ENCODE measurements at places on chromosomes 5 and 9. TPM values are rescaled to one million over a fixed set of nuclear protein-coding genes. Genes with fewer than 3 reads are reported as not detected.

GRCh38 chr5:53785924-53786323 is 225.5 kb downstream of the NDUFS4 start:
- no peak for DNase-seq

DNA sequence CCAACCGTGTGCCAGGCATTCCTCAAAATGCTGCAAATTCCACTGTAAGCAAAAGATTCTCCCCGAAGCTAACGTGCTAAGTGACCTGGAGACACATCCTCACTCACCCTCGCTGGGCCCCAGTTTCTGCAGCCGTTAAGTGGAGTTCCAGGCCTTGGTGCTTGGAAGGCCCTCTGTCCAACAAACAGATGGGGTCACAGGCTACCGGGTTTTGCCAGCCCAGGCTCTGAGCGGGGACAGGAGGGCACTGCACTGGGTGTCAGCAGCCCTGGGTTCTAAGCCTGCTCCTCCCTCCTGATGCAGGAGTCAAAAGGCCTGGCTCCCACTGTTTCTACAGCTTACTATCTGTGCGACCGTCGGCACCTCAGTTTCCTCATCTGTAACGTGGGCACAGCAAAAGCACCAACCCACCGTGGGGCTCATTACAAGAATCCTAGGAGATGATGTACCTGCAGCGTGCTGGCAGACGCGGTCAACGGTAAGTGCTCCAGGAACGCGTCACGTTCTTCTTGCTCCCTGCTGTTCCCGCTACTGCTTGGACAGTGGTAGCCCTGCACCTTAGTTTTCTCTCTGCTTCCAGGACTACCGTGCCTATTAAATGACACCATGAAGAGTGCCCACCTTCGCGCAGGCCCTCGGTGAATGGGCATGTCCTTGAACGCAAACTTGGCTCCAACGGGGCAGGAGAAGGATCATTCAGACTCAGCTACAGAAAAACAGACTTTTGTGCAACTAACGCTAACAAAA is 84.8 kb downstream of the ADAMTS2 start:
- no peak for DNase-seq

GRCh38 chr5:69334793-69335268 is 2.2 kb upstream of the CCDC125 start:
- peak; percentile 65 for DNase-seq

- no peak for DNase-seq
Observed at GRCh38 chr5:133245191-133246052, 193.6 kb downstream of the HSPA4 start.

DNA sequence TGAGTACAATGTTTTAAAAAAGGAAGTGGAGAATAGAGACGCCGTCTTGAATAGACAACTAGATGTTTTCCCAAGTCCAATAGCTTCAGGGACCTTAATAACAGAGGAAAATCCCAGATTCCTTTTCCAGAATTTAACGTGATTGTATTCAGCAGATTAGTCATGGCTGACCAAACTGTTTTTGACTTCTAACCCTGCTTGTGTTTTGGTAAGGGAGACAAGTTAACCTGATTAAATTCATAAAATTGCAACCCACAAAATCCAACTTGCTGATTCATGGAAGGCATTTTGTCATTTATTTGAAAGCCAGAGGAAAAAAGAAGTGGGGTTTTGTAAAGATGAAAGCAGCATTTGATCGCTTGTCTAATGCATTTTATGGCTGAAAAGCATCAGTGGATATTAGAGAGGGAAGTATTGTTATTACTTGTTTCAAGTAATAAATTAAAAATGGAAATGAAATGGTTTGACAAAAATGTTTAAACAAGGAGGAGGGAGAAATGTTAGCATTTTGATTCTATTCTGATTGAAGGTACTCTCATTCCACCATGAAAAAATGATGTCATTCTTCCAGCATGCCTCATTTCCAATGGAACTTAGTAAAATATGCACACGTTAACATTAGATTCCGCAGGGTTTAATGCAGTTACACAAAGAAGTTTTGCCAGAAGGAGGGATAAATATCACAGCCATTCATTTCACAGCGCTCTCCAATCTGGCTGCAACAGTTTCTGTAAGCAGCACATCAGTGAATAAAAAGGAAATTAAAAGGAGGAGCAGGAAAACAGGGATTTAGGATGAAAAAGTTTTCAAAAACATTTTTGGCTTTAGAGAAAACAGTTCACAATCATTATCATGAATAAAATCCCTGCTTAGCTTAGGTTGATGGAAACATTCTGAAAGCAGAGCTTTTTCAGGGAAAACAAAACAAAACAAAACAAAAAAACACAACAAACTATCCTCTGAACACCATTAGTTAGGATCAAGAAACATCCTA is 314.7 kb downstream of the PRR16 start:
- DNase-seq, result no peak

DNA sequence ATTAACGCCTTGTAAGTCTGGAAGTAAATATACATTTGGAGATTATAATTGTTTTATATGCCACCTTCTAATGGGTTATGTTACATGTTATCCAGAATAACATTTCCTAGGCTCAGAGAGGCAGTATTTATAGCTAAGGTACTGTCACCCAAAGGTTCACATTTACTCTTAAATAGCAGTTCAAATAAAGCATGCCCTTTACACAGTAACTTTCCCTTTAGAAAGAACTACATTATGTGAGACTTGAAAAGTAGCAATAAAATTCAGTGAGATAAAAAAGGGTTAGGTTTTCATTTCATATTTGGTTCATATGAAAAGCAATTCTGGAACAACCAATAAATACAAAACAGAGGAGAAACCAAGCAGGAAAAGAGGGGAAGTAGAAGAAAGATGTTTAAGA is 35.1 kb downstream of the SKIC3 start:
- DNase-seq, result no peak

DNA sequence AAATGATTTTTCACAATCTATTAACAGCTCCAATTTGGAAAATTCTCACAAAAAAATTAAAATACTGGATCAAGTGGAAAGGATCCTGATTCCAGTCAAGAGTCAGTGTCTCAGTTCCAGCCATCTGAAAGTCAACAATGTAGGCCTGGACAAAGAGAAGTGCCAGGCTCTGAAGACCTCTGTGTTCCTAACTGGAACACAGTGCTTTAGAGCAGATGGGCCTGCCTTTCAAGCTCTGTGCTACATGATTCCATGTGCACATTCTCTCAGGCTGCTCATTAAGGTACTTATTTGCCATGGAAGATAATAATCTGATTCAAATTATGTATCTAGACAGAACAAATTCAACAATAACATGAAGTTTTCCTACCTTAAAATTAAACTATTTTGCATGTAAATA is 30.2 kb upstream of the ALDH1A1 start:
- no peak for DNase-seq

- DNase-seq, result peak; percentile 25
Observed at GRCh38 chr5:57416278-57416994, 66.2 kb downstream of the ACTBL2 start.

GRCh38 chr5:77984587-77984986 is 208.4 kb upstream of the TBCA start:
- DNase-seq, result no peak

GRCh38 chr9:73180403-73180802 is 28.7 kb downstream of the ANXA1 start:
- DNase-seq, result no peak

GRCh38 chr5:39755452-39755851 is 330.7 kb upstream of the DAB2 start:
- no peak for DNase-seq

- DNase-seq, result peak; percentile 59
Observed at GRCh38 chr9:16213781-16214515, 656.5 kb downstream of the BNC2 start.

GRCh38 chr5:3191585-3191984 is 404.0 kb upstream of the IRX1 start:
- DNase-seq, result no peak

MRPS27 gene
- 72.9 TPM for polyA plus RNA-seq

ARHGAP26 gene
- 10.4 TPM for polyA plus RNA-seq

ZNF474 gene
- 0.55 TPM for polyA plus RNA-seq
